Urinary bladder (tissue), 4 donors: ENCODE measurements at places on chromosomes 5 and 9.

GRCh38 chr5:14241141-14241540, 98.0 kb downstream of the TRIO start:
- DNase-seq = no peak

- DNase-seq = no peak
Observed at GRCh38 chr5:57414857-57415256, 67.8 kb downstream of the ACTBL2 start.

DNA sequence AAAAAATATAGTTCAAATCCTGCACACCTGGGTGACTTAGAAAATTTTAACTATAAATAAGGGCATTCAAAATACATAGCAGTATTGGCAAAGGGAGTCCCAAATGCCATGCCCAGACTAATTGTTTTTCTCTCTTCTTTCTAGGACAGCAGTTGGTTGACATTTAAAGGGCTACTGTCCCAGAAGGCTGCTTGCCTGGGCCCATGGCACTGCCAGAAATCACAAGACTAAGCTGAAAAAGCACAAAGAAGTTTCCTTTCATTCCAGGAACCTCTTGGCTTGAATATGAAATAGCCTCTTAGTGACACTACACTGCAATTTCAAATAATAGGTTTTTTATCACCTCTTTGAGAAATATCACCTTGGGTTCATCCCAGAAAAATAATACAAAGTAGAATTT, 388.9 kb upstream of the TRPC7 start:
- no peak for DNase-seq

DNA sequence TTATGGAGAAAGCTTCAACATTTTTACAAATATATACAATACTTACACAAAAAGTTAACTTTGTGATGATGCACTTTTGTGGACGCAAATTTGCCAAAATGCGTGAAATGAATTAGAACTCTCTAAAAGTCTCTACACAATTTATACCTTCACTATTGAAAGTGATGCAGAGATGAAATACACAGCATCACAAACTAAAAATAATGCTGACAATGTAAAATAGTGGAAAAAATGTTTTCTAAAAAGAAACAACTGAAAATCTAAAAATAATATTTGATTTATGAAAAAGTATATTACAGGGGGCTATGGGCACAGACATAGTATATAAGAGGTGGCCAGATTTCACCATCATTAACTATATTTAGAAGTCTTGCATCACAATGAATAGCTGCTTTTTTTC, 188.8 kb downstream of the ADCY2 start:
- no peak for DNase-seq

GRCh38 chr5:122067390-122067789, 10.7 kb downstream of the LOX start:
- no peak for DNase-seq

DNA sequence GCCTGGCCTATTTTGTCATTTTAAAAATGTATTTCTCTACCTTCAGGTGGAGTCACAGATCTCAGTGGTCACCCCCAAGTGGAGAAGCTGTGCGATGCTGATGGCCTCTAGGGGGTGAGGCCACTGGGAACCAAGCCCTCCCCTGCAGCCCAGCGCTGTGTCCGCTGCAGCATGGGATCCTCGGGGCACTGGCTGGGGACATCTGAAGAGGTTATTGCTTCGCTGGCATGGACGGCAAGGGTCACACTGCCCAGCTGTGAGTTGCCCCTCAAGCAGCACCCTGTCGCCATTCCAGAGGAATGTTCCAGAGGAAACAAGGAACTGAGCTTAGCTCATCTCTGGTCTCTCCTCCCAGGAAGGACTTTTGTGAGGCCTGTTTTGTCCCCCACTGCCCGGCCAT, 119.6 kb upstream of the S1PR3 start:
- no peak for DNase-seq

GRCh38 chr9:96048956-96049831, 173.7 kb downstream of the ERCC6L2 start:
- no peak for DNase-seq

DNA sequence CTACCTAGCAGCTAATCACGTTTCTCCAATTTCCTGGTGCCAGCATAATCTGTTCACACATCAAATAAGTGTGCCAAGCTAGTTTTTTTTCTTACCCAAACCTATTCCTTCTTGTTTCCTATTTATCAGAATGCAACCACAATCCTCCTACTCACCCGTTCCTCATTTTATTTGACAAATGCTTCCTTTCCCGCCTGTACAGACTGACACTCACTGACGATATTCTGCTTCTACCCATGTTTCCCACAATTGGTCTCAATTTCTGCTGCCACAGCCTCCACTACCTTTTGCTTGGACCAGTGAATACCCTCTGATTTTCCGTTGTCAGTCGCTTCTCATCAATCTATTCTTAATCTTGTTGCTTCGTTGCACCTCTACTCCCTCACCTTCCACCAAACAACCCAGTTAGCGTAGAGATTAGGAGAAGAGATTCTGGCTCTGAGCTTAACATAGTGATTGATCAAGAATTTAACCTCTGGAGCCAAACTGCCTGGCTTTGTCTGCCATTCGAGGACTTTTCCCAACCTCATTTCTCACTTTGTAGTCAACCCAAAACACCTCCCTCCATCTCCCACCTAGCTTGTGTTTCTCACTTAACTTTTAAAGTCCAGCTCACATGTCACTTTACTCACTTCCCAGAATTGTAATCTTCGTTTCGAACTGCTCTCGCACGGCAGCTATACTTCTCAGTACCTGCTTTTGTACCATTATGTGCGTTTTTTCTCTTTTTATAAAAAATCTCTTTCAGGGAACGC, 729 bp upstream of the TMEM38B start:
- DNase-seq = no peak

DNA sequence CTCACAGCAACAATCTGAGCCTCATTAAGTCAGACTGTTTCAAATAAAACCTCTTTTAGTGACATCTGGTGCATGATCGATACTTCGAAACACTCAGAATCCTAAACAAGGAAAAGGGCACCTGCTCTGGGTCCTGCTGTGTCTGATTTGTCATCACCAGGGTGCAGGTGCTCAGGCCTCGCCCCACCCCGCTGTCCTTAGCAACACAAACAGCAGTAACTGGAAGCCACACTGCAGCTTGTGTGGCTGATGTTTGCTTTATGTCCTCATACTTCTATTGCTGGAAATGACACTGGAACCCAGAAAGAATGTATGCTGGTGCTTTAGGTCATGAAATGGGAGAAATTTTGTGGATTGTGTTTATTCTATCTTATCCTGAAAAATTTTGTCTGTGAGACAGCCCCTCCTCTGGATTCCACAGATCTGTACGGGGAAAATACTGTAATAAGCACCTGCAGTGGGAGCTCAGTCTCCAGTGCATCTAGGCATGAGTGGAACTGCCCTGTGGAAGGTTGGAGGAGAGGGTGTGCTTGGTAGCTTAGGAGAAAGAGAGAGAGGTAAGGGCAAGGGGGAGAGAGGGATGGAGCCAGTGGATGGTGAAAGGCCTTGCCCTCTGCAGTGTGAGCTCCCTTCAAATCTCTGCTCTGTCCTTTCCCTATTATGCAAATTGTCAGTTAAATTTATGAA, 284.2 kb downstream of the SMARCA2 start:
- peak; percentile 35 for DNase-seq

GRCh38 chr9:109739760-109740159, 40.2 kb upstream of the PALM2AKAP2 start:
- no peak for DNase-seq

DNA sequence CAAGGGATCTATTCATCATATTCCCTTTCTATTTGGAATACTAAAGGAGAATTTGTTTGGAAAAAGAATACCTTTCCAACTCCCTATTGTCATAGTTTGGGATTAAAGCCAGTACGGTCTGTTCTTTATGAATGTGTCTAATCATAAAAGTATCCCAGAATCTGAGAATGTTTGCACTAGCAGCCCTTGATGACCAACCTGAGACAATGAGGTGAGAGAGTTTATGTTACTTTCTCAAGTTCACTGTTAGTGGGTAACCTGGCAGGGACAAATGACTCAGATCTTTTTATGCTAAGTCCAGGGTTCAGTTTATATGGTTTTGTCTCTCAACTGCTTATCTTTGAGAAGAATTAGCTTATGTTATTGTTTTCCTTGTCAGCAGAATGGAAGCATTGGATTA, 25.3 kb upstream of the TLR4 start:
- DNase-seq = no peak

DNA sequence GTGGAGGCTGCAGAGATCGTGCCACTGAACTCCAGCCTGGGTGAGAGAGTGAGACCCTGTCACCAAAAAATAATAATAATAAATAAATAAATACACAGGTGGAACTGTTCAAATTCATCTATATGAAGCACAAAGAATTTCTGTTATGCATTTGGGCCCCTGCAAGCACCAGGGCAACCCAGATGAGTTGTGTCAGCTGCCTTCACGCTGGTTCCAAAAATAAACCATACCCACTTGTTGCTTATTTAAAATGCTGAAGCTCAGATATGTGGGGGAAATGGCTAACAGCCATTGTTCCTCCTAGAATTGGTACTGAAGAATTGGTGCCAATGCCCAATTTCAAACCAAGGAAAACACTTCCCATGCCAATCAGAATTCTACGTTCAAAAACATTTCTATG, 10.5 kb upstream of the C5orf15 start:
- no peak for DNase-seq

GRCh38 chr9:133035669-133036068, 4.9 kb downstream of the GTF3C5 start:
- no peak for DNase-seq

- no peak for DNase-seq
Observed at GRCh38 chr5:122421374-122422079, 109.5 kb downstream of the SNCAIP start.

- no peak for DNase-seq
Observed at GRCh38 chr9:133994353-133995011, 2.4 kb upstream of the VAV2 start.

- no peak for DNase-seq
Observed at GRCh38 chr9:123157221-123157620, 111.2 kb downstream of the STRBP start.

DNA sequence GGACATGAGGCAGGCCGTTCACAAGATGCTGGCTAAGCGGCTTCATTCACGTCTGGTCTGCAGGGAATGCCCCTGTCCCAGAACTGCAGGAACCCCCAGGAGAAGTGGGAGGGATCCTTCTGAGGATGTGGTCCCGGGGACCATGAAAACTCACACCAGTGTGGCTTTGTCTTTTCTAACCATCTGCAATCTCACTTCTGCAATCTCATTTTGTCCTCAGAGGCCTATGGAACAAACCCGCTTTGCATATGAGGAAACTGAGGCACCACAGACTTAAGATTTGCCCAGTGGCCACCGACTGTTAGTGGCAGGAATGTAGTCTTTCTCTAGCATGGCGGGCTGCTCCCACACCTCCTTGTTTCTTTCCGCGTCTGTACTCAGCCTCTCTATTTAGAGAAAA, 6.9 kb downstream of the CXCL14 start:
- DNase-seq = no peak
